Panc1 (cell line): ENCODE measurements at places on chromosomes 12 and 14.
A peak's percentile ranks its signal among the peaks of the same experiment; 100 is the strongest.

DNA sequence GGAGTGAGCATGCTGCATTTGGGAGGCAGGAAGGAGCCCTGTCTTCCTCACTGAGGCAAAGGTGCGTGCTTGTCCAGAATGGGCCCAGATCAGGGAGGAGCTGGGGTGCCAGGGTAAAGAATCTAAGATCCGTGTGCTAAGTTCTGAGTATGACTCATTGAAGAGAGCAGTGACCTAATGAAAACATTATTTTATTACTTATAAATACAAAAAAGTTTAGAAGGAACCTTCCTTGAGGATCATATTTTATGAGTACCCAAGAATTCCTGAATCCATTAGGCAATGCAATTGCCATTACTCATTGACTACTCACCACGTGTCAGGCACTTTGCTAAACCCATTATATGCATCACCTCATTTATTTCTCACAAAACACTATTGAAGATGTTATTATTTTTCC is 264.7 kb downstream of the EGLN3 start:
- no peak for DNase-seq

- DNase-seq, result no peak
Observed at GRCh38 chr12:112998987-112999767, 20.9 kb downstream of the OAS2 start.

DNA sequence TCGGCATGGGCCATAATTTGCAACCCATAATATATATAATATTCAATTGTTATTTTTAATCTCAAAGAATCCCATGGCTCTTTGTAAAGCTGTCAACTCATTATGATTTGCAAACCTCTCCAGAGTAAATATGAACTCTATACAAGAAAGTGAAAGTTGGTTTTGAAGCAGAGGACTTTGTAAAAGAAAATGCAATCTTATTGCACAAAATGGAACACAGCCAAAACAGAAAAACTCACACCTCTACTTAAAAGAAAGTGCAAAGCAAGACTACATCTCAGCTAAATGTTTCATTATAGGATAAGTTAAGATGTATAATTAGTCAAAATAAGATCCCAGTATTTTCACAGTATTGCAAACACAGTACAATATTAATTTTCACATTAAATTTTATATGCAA is 111.2 kb upstream of the FLRT2 start:
- no peak for DNase-seq

DNA sequence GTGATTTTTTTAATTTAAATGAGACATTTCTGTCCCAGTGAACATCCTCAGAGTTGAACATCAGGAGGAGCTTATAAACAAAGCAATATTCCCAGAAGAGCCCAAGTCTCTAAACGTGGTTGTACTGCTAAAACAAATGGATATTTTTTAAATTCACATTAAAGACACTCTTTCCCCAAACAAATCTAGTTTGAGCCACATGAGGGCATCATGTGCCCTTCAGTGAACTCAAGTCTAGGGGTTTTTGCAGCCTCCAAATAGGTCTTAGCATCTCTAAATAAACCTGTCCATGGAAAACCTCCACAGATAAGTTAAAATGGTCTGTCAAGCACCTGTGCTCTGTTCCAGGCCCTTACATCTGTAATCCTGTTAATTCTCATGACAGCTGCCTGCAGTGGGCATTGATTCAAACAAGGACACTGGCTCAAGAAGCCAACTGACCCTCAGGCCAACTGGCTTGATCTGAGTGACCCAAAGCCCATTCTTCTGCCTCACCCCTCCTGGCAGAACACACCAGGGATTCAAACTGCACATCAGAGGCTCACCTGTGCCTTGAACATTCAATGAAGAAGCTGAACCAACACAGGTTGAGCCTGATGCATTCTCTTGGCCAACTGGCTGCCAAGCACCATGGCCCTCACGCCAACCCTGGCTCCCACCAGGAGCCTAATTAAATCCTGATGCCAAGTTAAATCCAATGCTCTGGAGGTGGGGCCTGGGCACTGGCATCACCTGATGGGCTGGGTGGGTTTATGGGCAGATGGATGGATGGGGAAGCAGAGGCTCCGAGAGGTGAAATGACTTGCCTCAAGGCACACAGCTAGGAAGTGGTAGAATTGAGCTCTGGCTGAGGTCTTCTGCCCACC is 8.6 kb downstream of the ISCU start:
- DNase-seq, result no peak

DNA sequence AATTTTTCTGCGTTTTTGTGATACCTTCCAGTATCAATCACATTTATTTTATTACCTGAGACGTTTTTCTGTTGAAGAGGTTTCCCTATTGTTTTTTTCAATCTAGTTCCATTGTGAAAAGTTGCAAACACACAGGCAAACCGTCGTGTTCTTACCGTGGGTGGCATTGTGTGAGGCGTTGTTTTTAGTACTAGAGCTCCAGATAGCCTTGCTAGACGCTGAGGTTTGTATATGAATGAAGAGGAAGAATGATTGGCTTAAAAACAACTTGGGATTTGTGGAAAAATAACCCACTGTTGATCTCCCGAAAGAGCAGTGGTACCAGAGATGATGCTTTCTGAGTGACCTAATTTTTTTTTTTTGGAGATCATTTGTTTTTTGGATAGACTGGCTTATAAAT is 1.0 kb downstream of the SOCS4 start:
- DNase-seq, result no peak

DNA sequence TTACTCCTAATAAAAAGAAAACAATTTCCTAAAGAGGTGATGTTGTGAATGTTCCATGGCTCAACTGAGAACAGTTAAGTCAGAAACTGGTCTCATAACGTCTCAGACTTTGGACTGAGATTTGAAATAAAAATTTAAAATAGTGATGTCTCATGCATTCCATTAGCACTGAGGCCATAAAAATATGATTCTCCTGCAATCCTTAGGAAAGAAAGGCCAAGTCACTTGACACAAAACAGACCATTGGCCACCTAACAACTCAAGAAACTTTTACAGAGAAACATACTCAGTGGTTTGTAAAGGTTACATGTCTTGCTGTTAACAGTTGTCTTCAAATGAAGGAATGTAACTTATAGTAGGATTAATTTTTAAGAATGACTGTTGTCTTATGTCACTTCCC is 58.1 kb downstream of the STAB2 start:
- DNase-seq, result no peak

DNA sequence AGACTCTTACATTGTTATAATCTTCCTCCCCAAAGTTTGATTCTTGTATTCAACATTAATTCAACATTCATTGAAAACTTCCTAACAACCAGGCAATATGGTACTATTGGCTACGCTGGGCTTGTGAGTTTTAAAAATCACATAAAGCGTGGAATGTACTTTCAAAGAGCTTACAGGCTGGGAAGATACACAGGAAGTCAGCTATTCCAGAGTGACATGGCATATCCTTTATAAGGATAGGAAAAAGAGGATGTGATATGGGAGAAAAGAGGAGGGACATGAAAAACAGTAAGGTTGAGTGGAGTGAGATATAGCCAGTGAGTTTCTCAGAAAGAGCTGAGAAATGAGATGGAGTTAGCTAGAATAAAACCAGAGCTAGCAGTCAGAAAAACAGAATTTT is 103.6 kb upstream of the ATF7IP start:
- DNase-seq, result no peak

- no peak for DNase-seq
Observed at GRCh38 chr14:66311990-66312389, 174.2 kb upstream of the CCDC196 start.

- DNase-seq, result no peak
Observed at GRCh38 chr14:104741803-104742251, 11.1 kb upstream of the SIVA1 start.

DNA sequence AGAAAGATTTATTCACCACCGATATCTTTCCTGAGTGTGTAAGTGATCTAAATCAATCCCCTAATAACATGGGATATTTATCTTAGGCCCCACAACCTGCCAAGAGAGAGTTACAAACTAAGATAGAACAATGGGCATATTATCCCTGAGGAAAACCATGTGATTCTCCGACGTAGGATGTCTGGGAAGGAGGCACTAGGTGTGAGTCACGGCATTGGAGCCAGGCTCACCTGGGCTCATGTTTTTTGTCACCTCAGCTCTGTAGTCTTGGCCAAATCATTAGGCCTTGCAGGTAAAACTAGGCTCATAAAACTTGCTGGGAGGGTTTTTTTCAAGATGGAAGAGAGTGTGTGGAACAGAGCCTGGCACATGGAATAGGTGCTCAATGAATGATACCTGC is 129.7 kb upstream of the PLEKHG7 start:
- DNase-seq, result no peak

DNA sequence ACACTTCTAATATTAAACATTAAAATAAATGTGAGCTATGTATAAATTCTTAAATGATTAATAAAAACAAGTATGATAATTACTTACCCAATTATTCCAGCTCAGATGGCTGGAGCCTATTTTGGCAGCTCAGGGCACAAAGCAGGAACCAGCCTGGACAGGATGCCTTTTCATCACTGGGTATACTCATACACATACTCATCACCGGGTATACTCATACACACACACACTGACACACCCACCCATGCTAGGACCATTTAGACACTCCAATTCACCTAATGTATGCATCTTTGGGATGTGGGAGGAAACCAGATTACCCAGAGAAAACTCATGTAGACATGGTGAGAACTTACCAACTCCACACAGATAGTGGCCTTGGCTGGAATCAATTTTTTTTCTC is 57.9 kb upstream of the CNOT2 start:
- no peak for DNase-seq

GRCh38 chr14:24376448-24377070 is 8.6 kb downstream of the NFATC4 start:
- no peak for DNase-seq

- peak; percentile 73 for DNase-seq
Observed at GRCh38 chr14:20697273-20698017, 8.9 kb downstream of the ANG start.

- no peak for DNase-seq
Observed at GRCh38 chr12:87981495-87981894, 47.7 kb downstream of the C12orf50 start.

DNA sequence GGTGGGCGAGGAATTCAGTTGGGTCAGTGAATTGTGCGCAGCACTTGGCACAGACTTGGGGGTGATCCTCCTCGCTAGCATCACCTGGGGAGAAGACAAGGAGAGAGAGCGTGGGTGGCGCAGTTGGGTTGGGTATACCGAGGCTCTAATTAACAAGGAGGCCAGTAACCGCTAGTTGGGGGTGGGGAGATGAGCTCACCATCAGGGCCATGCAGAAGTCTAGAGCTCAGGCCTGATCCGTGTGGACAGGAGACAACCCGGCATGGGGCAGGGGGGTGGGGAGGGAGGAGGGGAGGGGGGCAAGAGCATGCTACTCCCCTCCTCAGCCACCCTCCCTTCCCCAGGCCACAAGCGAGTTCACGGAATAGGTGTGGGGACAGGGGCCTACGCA is 580 bp downstream of the SALL2 start:
- DNase-seq, result no peak

DNA sequence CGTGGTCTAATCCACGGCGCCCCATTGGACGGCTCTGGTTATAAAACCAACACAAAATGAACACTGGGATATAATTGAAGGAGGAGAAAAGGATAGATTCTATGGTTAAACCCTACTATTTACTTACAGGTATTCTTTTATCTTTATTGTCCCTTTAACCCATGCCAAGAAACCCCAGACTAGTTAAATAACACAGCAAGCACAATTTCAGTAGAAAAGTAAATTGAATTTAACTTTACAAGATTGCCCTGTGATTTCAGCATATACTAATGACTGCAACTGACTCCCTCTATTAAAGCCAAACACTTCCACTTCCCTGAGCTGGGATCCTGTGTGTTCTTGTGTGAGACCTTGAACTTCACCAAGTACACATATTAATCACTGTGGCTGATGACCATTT is 45.3 kb downstream of the BCL11B start:
- no peak for DNase-seq

- DNase-seq, result no peak
Observed at GRCh38 chr12:25583545-25583944, 30.5 kb upstream of the LMNTD1 start.

- no peak for DNase-seq
Observed at GRCh38 chr12:6341417-6342139, at the start of gene TNFRSF1A. TSS of gene TNFRSF1A (minus strand) at chr12:6342076. CDS start at chr12:6341814, 262 bp downstream.

DNA sequence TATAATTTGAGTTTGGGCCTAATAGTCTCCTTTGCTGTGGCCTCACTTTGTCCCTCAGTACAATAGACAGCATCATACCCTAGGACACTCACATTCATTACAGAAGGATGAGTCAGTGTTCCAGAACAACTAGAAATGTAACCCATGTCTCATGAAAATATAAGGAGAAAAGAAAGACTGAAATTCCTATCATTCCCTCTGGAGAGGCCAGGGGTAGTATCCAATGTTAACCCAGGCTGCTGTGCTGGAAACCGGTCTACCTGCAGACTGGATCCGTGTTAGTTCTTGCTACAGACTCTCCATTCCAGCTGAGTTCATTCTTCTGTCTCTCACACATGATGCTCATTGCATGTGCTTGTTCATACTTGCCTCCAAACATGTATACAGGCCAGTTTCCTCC is 75.8 kb upstream of the HOXC13 start:
- no peak for DNase-seq
